ENCODE measurements at places on chromosomes 2 and 18.

- DNase-seq, result no peak
Observed at GRCh38 chr2:25194576-25195122, 26.3 kb upstream of the POMC start.

DNA sequence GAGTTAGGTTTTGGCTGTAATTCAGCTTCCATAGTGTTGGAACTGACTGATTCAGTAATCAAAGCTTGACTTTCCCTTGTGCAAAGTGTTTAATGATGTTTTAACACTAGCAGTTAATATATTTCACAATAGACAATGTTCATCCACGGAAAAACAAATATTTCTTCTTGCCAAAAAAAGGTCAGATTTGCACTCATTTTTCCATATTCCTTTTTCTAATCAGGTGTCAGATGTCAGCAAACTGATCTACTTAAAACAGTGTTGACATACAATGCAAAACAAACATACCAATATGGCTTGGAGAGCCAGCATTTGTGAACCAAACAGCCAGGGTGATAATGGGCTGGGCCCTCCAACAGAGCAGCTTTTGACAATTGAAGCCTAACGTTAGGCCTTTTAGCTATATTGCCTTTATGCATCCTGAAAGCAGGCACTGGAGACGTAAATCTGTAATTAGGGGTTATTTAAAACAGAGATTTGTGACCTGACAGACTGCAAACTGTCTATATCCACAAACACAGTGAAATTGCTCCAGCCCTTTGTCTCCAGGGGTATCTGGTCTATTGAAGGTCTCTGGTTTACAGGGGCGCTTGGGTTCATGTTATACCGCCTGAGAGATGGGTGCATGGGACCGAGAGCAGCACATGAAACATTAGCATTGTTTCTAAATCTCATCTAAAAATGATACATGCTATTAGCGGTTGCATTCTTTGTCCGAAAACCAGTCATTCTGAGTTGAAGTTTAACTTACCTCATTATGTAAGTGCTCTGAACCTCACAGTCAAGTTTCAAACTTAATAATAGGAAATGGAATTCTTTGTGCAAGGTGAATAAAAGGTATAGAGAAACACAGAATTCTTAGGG lies 7.1 kb upstream of the CDCA7 start:
- DNase-seq, result no peak

DNA sequence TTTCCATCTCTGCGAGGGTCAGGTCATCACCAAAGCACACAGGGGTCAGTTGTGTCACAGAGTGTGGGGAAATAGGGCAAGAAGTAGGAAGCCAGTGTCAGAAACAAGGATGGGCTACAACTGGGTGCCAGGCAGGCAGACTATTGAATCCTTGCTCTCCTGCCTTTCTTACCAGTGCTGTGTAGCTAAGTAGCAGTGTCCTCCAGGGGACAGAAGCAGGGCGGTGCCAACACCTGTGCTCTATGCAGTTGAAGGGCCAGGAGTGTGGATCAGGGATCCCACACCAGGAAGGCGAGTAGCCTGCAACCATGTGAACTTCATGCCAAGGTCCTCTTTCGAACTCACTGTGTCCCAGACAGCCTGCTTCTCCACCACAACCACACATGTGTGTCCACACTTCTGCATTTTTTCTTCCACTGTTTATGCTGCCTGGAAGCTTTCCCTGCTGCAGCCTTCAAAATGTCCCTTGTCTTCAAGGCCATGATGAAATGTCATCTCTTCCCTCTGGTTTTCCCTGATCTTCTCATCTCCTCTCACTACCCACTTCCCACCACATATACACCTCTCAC lies 25.4 kb upstream of the REG3G start:
- no peak for DNase-seq

GRCh38 chr2:219309278-219309677 lies at the start of gene PTPRN:
Gene PTPRN (minus strand): TSS chr2:219309401. CDS start chr2:219309332, 69 bp downstream.
- DNase-seq, result no peak

- DNase-seq, result no peak
Observed at GRCh38 chr2:241636182-241637017, 558 bp downstream of the THAP4 start.

DNA sequence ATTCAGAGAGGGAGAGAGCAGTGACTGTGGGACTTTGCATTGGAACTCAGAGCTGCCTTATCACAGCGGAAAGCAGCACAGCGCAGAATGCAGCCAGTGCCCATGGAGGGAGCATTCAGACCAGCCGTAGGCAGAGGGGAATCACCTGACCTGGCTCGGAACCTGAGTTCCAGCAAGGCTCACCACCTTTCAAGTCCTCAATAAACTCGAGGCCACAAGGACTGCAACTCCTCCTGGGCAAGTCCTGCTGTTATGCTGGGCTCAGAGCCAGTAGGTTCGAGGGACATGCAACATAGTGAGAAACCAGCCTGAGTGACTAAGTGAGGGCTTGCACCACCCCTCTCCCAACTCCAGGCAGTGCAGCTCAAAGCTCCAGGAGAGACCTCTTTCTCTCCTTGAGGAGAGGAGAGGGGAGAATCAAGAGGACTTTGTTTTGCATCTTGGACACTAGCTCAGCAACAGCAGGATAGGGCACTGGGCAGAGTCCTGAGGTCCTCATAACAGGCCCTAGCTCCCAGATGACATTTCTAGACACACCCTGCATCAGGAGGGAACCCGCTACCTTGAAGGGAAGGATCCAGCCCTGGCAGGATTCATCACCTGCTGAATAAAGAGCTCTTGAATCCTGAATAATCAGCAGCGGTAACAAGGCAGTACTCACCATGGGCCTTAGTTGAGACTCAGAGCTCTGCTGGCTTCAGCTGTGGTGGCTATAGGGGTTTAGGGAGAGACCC lies 136.8 kb upstream of the OTOS start:
- no peak for DNase-seq

DNA sequence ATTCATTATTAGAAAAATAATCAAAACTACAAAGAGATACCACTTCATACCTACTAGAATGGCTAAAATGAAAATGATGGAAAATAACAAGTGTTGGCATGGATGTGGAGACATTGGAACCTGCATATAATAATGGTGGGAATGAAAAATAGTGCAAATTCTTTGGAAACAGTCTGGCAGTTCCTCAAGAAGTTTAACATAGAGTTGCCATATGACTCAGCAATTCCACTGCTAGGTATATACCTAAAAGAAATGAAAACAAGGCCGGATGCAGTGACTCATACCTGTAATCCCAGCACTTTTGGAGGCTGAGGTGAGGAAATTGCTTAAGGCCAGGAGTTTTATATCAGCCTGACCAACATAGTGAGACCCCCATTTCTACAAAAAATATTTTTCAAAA lies 41.6 kb upstream of the ACYP2 start:
- DNase-seq, result no peak

DNA sequence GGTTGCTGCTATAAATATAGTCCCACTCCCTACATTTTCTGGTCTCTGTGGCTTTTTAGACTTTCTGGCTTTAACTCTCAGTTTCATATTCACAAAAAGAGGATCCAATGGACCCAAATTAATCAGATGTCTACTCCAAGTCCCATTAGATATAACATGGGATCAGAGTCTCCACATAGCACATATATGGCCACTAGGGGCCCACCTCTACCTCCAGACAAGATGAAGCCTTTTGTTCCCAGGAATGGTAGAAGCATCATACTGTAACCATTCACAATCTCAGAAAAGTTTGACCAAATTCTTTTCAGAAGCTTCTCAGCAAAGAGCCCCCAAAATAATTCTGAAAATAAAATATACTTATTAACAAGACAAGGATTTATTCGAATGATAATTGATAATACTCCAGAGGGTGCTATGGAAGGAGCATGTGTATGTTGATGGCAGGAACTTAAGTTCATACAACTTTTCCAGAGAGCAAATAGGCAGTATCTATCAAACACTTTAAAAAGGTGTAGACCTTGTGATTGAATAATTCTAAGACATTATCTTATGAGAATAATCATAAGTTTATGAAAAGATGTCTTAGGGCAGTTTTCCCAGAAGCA lies 382.3 kb upstream of the CRIM1 start:
- DNase-seq, result peak; percentile 13

- no peak for DNase-seq
Observed at GRCh38 chr2:8627019-8627691, 54.7 kb upstream of the ID2 start.

DNA sequence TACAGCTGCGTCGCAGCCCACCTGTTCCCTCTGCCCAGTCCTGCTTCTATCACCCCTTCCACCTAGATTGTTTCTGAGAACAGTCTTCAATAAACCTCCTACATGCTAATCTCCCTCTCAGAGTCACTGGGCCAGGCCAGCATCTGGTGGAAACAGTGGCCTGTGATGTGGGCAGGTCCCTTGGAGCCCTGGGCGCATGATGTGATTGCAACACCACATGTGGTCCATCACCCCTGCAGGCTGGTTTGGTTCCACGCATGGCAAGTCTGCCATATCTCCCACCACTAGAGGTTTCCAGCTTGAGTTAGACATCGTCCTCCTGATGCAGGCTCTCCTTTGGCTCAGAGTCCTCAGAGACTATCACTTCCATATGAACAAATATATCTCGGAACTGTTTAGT lies 83.5 kb downstream of the PRKCE start:
- DNase-seq, result no peak

DNA sequence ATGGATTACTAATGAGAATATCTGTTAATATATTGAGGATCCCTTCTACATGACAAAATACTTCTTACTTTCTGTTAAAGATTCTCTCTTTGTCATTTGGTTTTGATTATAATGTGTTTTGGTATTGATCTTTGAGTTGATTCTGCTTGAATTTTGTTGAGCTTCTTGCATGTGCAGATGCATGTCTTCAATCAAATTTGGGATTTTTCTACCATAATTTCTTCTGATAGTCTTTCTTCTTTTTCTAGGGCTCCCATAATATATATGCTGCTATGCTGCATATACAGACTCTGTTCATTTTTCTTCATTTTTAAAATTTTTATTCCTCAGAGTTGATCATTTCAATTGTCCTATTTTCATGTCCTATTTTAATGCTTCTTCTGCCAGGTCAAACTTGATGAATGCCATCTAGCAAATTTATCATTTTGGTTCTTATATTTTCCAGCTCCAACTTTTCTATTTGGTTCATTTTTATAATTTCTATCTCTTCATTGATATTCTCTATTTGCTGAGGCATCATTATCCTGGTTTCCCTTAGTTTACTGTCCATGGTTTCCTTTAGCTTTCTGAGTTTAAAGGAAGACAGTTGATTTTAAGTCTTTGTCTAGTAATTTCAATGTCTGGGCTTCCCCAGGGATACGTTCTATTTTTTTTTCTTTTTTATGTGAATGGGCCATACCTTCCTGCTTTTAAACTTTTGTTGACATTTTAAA lies 244.7 kb downstream of the WDPCP start:
- DNase-seq, result no peak

GRCh38 chr18:57798713-57799373 lies 4.3 kb downstream of the ATP8B1 start:
- DNase-seq, result no peak

DNA sequence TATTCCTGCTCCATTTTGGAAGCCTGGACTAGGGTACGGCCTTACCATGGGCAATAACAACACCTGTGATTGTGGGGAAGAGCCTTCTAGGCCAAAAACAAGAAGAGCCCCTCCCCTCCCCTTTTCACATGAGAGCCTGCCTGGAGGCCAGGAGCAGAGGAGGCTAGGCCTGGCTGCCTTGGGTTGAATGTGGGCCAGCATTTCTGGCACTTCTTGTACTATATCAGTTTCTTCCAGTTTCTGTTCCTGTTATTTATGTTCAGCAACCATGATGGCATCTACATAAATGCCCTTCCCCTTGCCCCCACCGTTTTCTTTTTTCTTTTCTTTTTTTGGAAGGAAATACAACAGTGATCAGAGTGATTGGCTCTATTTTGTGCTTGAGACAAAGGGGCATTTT lies 58.4 kb downstream of the KCTD18 start:
- DNase-seq, result no peak

DNA sequence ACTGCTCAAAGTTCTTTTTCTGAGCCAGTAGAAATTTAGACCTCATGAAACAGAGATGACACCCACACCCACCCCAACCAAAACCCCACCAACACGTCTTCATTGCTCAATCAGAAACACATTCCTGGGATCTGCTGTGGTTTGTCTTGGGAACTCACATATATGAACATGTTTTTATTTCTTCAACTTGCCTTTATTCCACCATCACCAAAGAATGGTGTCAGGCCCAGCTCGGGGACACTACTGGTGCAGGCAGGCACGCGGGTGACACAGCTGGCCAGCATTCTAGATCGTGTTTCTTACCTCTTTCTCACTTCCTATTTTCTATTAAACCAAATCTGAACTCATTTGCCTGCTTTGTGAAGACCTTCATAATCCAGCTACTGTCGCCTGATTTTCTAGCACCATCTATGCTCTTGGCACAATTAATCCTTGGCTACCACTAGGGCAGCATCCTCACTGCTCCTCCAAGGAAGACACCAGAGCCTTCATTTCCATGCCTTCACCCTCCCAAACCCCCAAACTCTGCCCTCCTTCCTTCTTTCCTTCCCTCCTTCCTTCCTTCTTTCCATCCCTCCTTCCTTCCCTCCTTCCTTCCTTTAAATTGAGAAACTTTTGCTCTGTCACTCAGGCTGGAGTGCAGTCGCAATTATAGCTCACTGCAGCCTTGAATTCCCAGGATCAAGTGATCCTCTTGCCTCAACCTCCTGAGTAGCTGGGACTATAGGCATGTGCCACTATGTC lies 157.1 kb downstream of the BCL2 start:
- DNase-seq, result no peak

DNA sequence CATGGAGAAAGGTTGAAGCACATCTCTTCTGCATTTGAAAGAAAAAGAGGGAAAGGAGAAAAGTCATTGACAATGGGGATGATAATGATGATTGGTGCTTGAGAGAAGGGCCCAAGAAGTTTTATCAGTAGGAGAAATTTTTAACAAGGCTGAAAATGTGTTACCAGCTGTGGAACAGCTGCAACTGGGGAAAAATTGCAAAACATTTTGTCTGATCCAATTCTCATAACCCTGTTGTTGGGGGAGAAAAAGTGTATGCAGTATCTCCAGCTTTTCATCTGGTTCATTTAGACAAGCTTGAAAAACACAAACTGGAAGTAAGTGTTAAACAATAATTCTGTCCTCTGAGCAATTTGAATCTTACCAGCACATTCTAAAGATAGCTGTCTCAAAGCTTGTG lies 92.7 kb downstream of the CSRNP3 start:
- DNase-seq, result no peak

GRCh38 chr18:74528478-74528877 lies 5.8 kb upstream of the CNDP1 start:
- DNase-seq, result no peak

GRCh38 chr18:27879540-27879939 lies 297.4 kb downstream of the CDH2 start:
- no peak for DNase-seq

GRCh38 chr2:219250049-219250781 lies 2.8 kb upstream of the TUBA4B start:
- DNase-seq, result no peak

All from midbrain (tissue), 1 donor.